Ovary (tissue), 10 donors: ENCODE measurements at places on chromosomes 7 and 10.

- no peak for DNase-seq
- no peaks in the 10 kb centered on the region for H3K36me3 ChIP-seq
- H3K27me3 ChIP-seq: no peaks in the 10 kb centered on the region
- H3K4me3 ChIP-seq: no peak overlapping the region
- no peaks in the 10 kb centered on the region for H3K4me1 ChIP-seq
These were observed 11.6 kb upstream of the GOLGA7B start for GRCh38 chr10:97838091-97838490.

- no peaks in the 10 kb centered on the region for H3K36me3 ChIP-seq
- H3K27me3 ChIP-seq: no peaks in the 10 kb centered on the region
- no peak for DNase-seq
These were observed 96.3 kb downstream of the DNAJB6 start for GRCh38 chr7:157432957-157433576.

DNA sequence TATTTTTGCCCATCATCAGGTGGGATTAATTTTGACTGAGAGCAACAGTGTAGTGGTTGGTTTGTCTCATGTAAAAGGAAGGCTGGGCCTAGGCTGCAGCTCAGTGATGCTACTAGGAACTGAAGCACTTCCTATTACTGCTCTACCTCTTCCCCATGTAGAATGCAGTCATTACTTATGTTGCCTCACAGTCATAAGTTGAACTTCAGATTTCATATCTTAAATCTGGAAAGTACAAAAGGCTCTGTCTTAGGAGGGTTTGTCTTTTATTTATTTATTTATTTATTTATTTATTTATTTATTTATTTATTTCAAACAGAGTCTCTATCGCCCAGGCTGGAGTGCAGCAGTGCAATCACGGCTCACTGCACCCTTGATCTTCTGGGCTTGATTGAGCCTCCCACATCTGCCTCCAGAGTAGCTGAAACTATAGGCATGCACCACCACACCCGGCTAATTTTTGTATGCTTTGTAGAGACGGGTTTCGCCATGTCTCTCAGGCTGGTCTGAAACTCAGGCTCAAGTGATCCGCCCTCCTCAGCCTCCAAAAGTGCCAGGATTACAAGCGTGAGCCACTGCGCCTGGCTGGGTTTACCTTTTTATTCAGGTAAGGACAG, 721.7 kb upstream of the GALNT17 start:
- no peak for DNase-seq
- H3K4me3 ChIP-seq: no peak overlapping the region
- no peaks in the 10 kb centered on the region for H3K36me3 ChIP-seq
- H3K27me3 ChIP-seq: no peaks in the 10 kb centered on the region
- H3K4me1 ChIP-seq: no peaks in the 10 kb centered on the region
- H3K27ac ChIP-seq: no peak overlapping the region

- no peaks in the 10 kb centered on the region for H3K4me1 ChIP-seq
- H3K27ac ChIP-seq: no peak overlapping the region
- DNase-seq: peak; percentile 10
- H3K36me3 ChIP-seq: no peaks in the 10 kb centered on the region
These were observed 337.4 kb downstream of the DNAJB6 start for GRCh38 chr7:157674027-157674714.

DNA sequence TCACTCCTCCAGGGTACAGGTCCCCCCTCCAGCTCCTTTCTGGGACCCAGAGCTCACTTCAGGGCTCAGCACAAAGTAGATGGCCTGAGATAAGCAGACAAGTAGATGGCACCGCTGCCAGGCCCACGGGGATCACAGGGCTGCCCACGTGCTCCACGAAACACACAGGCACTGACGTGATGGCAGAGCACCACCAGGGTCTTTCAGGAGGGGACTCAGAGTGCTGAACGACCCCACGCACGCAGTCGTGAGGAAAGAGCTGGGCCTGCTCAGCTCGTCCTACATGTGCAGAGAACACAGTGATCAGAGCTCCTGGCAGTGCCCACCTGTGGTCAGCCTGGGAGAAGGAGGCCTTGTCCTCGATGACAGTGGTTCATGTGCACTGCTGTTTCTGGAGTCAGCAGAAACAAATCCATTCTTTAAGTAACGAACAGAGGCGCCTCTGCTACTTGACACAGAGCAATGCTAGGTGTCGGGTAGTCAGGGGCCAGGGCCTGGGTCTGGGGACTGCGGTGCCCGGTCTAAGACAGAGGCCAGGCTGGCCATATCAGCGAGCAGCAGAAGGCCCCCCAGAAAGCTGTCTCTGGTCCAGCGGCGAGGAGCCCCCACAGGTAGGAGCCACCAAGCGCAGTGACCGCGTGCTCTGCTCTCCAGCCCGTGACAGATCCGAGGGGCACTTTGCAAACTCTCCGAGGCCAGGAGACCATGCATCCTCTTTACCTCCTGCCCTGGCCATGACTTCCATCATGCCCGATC, 129.8 kb upstream of the FAM20C start:
- H3K36me3 ChIP-seq: no peaks in the 10 kb centered on the region
- DNase-seq: no peak
- H3K4me3 ChIP-seq: no peak overlapping the region
- H3K4me1 ChIP-seq: no peaks in the 10 kb centered on the region
- no peak overlapping the region for H3K27ac ChIP-seq

DNA sequence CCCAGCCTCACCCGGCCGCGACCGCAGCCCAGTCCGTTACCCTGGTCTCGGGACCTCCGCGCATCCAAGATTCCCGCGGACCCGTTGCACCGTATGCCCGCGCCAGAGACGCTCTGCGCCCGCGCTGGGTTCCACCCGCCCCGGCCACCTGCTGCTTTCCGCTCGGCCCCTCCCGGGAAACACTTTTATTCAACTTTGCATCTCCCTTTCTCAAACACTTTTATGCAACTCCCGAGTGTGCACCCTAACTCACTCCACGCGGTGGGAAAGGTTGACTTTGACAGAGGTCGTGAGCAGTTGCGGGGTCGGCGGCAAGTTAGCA, at the start of gene ODAD2:
Gene ODAD2 (minus strand): TSS at position 126 of the 322 bp plus-strand sequence. CDS start 3,937 bp downstream, outside the sequence.
- peak within 1 kb of the TSS; percentile 71 for H3K27ac ChIP-seq
- H3K27me3 ChIP-seq: no peaks in the 10 kb centered on the region
- DNase-seq: no peak
- peak within 1 kb of the TSS; percentile 50 for H3K4me3 ChIP-seq
- no peaks in the 10 kb centered on the region for H3K4me1 ChIP-seq

DNA sequence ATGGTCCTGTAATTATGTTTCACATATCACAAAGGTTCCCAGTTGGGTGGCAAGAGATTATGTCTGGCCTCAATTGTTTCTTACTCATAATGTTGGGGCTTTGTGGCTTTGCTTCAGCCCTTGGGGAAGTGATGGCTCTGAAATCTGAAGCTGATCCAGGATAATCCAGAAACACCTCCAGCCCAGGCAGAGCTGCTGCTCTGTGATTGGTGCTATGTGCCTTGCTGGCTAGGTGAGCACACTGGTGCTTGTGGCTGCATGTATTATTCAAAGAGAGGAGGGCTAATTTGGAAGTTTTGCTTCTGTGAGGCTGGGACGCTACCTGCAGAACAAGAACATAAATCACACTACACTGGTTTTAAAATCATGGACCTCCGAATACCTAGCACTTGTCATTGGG, 346.6 kb upstream of the MGMT start:
- H3K27ac ChIP-seq: no peak overlapping the region
- H3K4me1 ChIP-seq: no peaks in the 10 kb centered on the region
- H3K36me3 ChIP-seq: no peaks in the 10 kb centered on the region
- H3K4me3 ChIP-seq: no peak overlapping the region
- DNase-seq: no peak

DNA sequence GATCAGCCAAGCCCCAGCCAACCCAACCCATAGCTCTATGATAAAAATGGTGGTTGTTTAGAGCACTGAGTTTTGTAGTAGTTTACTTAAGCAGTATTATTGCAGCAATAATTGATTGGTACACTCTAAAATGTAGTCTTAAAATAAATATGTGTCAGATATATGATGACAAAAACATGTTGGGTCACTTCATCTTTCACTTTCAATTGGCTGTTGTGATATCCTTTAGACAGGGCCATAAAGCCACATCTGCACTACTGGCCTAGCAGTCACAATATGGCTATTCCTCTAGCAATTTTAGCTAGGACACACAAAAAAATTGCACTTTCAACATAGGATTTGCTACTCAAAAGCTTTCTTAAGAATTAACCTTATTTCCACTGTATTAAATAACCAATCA, 5.9 kb upstream of the CAV1 start:
- H3K27me3 ChIP-seq: no peaks in the 10 kb centered on the region
- no peak overlapping the region for H3K27ac ChIP-seq
- DNase-seq: no peak
- no peak overlapping the region for H3K4me3 ChIP-seq
- no peaks in the 10 kb centered on the region for H3K36me3 ChIP-seq

DNA sequence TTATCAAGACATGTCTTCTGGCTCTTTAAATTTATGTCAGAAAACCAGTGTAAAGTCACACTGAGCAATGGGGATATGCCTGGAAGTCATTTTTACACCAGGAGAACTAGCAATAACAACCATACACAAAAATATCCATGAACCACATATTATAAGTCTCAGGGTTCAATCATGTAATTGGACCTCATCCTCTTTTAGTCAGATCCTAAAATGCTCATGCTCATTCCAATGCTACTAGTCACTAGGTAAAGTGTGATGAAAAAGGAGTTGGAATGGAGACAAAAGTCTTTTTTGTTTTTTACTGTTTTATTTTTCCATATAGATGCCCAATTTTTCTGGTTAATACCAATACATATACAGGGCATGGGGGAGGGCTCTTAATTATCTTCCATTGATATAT, 306.1 kb downstream of the DGKB start:
- H3K4me3 ChIP-seq: no peak overlapping the region
- H3K36me3 ChIP-seq: no peaks in the 10 kb centered on the region
- H3K27me3 ChIP-seq: no peaks in the 10 kb centered on the region

DNA sequence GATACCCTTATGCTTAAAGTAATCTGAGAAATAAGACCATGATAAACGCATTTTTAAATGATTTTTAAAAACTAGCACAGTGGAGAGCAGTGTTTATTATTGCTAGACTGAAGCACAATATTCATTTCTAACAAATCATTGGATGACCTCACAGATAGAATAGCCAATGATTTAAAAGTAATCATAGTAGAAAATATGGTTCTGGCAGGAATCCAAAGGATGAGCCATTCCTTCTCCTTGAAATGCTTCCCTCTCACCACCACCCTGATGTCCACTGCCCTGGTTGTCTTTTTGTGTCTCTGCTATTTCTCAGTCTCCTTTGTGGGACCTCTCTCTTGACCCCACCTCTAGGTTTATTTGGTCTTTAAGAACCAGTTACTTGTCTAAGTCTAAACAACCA, 64.9 kb downstream of the PRKG1 start:
- no peaks in the 10 kb centered on the region for H3K4me1 ChIP-seq
- H3K4me3 ChIP-seq: no peak overlapping the region
- H3K27me3 ChIP-seq: no peaks in the 10 kb centered on the region
- no peak for DNase-seq
- H3K27ac ChIP-seq: no peak overlapping the region

- no peaks in the 10 kb centered on the region for H3K4me1 ChIP-seq
- no peak for DNase-seq
- no peak overlapping the region for H3K27ac ChIP-seq
- no peaks in the 10 kb centered on the region for H3K36me3 ChIP-seq
These were observed 135.5 kb downstream of the NPY start for GRCh38 chr7:24419511-24419910.

DNA sequence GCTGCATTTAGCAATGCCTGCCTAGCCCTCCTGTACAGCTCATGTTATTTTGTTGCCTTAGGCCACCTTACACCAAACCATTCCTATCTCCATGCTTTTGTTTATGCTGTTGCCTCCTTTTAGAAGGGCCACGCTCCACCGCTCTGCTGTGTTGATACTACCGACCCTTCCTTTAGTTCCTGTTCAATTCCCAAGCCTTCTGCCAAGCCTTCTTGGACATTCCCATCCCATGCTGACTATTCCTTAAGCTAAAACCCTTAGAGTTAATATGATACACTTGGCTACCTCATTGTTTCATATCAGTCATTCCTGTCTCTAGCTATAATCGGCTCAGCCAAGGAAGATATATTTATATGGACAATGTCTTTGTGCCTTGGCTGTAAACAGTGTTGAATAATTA, 705.5 kb downstream of the LRMDA start:
- H3K4me3 ChIP-seq: no peak overlapping the region
- no peaks in the 10 kb centered on the region for H3K4me1 ChIP-seq
- no peak overlapping the region for H3K27ac ChIP-seq
- no peaks in the 10 kb centered on the region for H3K27me3 ChIP-seq
- DNase-seq: no peak

- no peaks in the 10 kb centered on the region for H3K36me3 ChIP-seq
- H3K27ac ChIP-seq: no peak overlapping the region
These were observed 73.5 kb downstream of the SMURF1 start for GRCh38 chr7:99070361-99070760.

GRCh38 chr7:142808461-142808801, 37.7 kb downstream of the PRSS2 start:
- H3K36me3 ChIP-seq: no peaks in the 10 kb centered on the region
- H3K27ac ChIP-seq: no peak overlapping the region
- H3K4me3 ChIP-seq: no peak overlapping the region
- no peaks in the 10 kb centered on the region for H3K4me1 ChIP-seq
- no peaks in the 10 kb centered on the region for H3K27me3 ChIP-seq

GRCh38 chr7:20737840-20738448, 48.7 kb downstream of the SP8 start:
- no peak for DNase-seq
- H3K4me1 ChIP-seq: no peaks in the 10 kb centered on the region
- no peaks in the 10 kb centered on the region for H3K36me3 ChIP-seq
- no peak overlapping the region for H3K4me3 ChIP-seq

GRCh38 chr7:155870334-155871180, 58.3 kb upstream of the SHH start:
- no peaks in the 10 kb centered on the region for H3K36me3 ChIP-seq
- no peak overlapping the region for H3K4me3 ChIP-seq
- DNase-seq: no peak
- H3K4me1 ChIP-seq: no peaks in the 10 kb centered on the region
- no peak overlapping the region for H3K27ac ChIP-seq

DNA sequence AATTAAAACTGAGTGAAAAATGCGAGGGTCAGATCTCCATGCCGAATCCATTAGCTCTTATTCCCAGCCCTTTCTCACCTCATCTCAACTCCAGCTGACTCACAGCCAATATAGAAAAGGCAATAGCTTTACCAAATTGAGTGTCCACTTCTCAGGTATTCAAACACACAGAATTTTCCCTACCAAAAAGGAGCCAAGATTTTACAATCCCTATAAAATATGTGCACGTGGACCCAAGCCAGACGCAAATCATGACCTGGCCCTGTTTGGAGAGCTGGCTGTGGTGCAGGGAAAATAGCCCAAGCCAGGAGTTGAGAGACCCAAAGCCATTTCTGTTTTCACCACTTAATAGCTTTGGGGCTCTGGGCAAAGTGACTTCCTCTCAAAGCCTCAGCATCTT, 379.7 kb upstream of the AUTS2 start:
- no peaks in the 10 kb centered on the region for H3K4me1 ChIP-seq
- no peak overlapping the region for H3K4me3 ChIP-seq
- H3K27me3 ChIP-seq: no peaks in the 10 kb centered on the region
- no peaks in the 10 kb centered on the region for H3K36me3 ChIP-seq
- DNase-seq: no peak
- H3K27ac ChIP-seq: no peak overlapping the region
